Prostate gland (tissue), 2 donors: ENCODE measurements at places on chromosomes 4 and X. TPM values are rescaled to one million over a fixed set of nuclear protein-coding genes. Genes with fewer than 3 reads are reported as not detected.
A peak's percentile ranks its signal among the peaks of the same experiment; 100 is the strongest.

- H3K27me3 ChIP-seq, result peaks cover 3% of the 10 kb centered on the region
- H3K27ac ChIP-seq, result no peak overlapping the region
- H3K4me3 ChIP-seq, result no peak overlapping the region
- no peaks in the 10 kb centered on the region for H3K4me1 ChIP-seq
- no peaks in the 10 kb centered on the region for H3K36me3 ChIP-seq
Measured at GRCh38 chr4:119744580-119744979, 116.0 kb upstream of the PDE5A start.

DNA sequence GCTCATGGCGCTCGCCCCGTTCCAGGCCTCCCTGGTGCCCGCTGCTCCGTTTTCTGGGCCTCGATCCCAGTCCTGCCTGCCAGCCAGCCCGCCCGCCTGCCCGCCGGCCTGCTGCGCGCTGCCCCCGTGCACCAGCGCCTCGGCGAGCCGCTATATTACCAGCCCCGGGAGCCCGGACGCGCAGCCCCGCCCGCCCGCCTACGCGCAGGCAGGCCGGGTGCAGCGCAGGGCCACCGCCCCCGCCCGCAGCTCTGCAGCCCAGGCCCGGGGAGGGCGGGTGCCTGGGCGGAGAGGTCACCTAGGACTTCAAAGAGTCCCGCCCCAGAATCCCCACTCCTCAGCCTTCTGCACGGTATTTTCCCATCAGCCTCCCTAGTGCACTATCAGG lies at the start of gene MAOB:
Gene MAOB, minus strand, starts transcription at position 157 of the 388 bp plus-strand sequence. Its CDS starts 151 bp downstream, at position 6.
- H3K27ac ChIP-seq, result peak within 1 kb of the TSS; percentile 26
- H3K4me3 ChIP-seq, result peak within 1 kb of the TSS; percentile 29
- no peaks in the 10 kb centered on the region for H3K4me1 ChIP-seq
- no peaks in the 10 kb centered on the region for H3K36me3 ChIP-seq
- no peak for DNase-seq
- H3K27me3 ChIP-seq, result no peaks in the 10 kb centered on the region

- H3K27ac ChIP-seq, result peak overlapping the region; percentile 79
- H3K4me3 ChIP-seq, result peak overlapping the region; percentile 61
- no peaks in the 10 kb centered on the region for H3K4me1 ChIP-seq
- no peaks in the 10 kb centered on the region for H3K27me3 ChIP-seq
Measured at GRCh38 chr4:155759372-155760252, 791 bp downstream of the GUCY1B1 start.

MAP3K15 gene
- total RNA-seq, result 0.09 TPM

DNA sequence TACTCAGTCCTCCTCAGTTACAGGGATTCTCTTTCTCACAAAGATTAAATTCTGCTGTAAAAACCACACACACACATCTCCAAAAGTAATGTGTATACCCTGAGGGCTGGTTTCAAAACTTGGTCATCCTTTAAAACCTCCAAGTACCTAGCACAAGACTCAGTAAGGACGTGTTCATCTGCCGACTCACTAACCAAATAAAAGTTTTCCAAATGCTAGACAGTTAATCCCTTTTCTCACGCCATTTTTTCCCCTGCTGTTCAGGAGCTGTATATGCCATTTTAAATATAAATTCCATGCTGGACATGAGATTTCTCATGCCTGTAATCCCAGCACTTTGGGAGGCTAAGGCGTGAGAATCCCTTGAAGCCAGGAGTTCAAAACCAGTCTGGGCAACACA lies 3.9 kb upstream of the SAT1 start:
- no peak overlapping the region for H3K27ac ChIP-seq
- H3K36me3 ChIP-seq, result no peaks in the 10 kb centered on the region
- DNase-seq, result no peak
- no peaks in the 10 kb centered on the region for H3K4me1 ChIP-seq
- H3K27me3 ChIP-seq, result no peaks in the 10 kb centered on the region
- no peak overlapping the region for H3K4me3 ChIP-seq

UGT2B10 gene
- total RNA-seq, result not detected

- DNase-seq, result peak; percentile 64
- H3K27me3 ChIP-seq, result no peaks in the 10 kb centered on the region
- peak within 1 kb of the TSS; percentile 72 for H3K27ac ChIP-seq
- no peaks in the 10 kb centered on the region for H3K36me3 ChIP-seq
Measured at GRCh38 chr4:186104114-186104889, at the start of gene FAM149A. Gene FAM149A (plus strand): TSS chr4:186104704.

- DNase-seq, result no peak
- no peak overlapping the region for H3K4me3 ChIP-seq
- no peaks in the 10 kb centered on the region for H3K27me3 ChIP-seq
- H3K4me1 ChIP-seq, result no peaks in the 10 kb centered on the region
- no peaks in the 10 kb centered on the region for H3K36me3 ChIP-seq
- H3K27ac ChIP-seq, result no peak overlapping the region
Measured at GRCh38 chr4:176453079-176453478, 133.3 kb downstream of the SPCS3 start.

DNA sequence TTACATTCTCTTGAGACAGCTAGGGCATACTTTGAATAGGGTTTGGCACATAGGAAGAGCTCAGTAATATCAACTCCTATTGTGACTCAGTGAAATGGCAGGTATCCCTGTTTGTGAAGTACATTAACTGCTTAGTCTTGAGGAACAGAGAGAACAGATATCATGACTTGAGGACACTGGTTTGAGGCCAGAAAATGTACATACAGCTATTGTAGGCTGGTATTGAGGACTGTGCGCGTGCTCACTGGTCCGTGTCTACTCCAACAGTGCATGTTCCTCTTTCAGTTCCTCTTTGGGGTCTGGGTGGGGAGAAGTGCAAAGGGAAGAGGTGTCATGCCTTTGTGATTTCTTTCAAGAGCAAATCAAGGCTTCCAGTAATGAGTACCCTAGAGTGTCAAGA lies 34.6 kb upstream of the TBC1D9 start:
- H3K4me1 ChIP-seq, result no peaks in the 10 kb centered on the region
- H3K27ac ChIP-seq, result no peak overlapping the region
- H3K36me3 ChIP-seq, result no peaks in the 10 kb centered on the region
- no peak for DNase-seq
- no peaks in the 10 kb centered on the region for H3K27me3 ChIP-seq

SHROOM4 gene
- 6.1 TPM for total RNA-seq

- no peaks in the 10 kb centered on the region for H3K27me3 ChIP-seq
- H3K36me3 ChIP-seq, result no peaks in the 10 kb centered on the region
- no peaks in the 10 kb centered on the region for H3K4me1 ChIP-seq
- no peak overlapping the region for H3K27ac ChIP-seq
Measured at GRCh38 chr4:67576059-67576466, 17.5 kb downstream of the STAP1 start.

DNA sequence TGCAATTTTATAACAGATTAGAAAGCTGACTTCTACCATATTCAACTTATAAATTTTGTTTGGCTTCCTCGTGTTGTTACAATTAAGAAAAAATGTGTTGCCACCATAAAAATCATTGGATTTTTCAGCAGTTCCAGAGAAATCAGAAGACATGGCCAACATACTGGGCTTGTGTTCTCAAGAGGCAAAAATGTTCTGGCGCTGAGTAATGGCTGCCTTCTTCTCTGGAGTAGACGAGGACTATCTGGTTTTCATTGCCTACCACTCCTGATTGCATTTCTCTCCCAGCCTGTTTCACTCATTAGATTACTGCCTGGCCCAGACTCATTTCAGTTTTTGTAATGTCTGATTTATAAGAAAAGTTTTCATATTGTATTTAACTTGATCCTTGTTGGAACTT lies 122.3 kb downstream of the ARHGAP10 start:
- H3K27ac ChIP-seq, result peak overlapping the region; percentile 48
- H3K4me3 ChIP-seq, result no peak overlapping the region
- H3K4me1 ChIP-seq, result no peaks in the 10 kb centered on the region
- no peak for DNase-seq

CENPE gene
- 0.87 TPM for total RNA-seq

FAT1 gene
- total RNA-seq, result 175 TPM

- H3K4me1 ChIP-seq, result no peaks in the 10 kb centered on the region
- no peak overlapping the region for H3K27ac ChIP-seq
- no peak overlapping the region for H3K4me3 ChIP-seq
- DNase-seq, result no peak
- no peaks in the 10 kb centered on the region for H3K27me3 ChIP-seq
- H3K36me3 ChIP-seq, result no peaks in the 10 kb centered on the region
Measured at GRCh38 chr4:120926358-120927025, 4.0 kb upstream of the PRDM5 start.

DNA sequence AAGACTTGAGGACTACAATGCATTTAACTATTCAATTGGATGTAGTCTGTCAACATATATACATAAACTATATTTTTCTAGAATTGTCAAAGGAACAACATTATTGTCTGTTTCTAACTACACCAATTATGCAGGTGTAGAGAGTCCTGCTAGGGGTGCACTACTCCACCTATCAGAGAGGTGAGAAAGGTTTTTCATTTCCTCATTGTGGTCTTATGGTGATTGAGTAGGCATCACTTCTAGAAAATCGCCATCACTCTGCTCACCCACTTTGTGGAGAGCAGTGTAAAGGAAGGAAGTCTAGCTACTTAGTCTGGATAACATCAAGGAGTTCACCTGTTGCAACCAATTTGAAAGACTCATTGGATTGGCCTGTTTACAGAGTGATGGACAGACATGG lies 4.4 kb upstream of the ADH1C start:
- no peak overlapping the region for H3K27ac ChIP-seq
- DNase-seq, result no peak

- peak overlapping the region; percentile 71 for H3K27ac ChIP-seq
- H3K36me3 ChIP-seq, result no peaks in the 10 kb centered on the region
- no peaks in the 10 kb centered on the region for H3K27me3 ChIP-seq
- H3K4me1 ChIP-seq, result peaks cover 9% of the 10 kb centered on the region
Measured at GRCh38 chr4:8435656-8436121, 4.8 kb downstream of the ACOX3 start.

DDIT4L gene
- 2.6 TPM for total RNA-seq

WDR17 gene
- 5.7 TPM for total RNA-seq

DNA sequence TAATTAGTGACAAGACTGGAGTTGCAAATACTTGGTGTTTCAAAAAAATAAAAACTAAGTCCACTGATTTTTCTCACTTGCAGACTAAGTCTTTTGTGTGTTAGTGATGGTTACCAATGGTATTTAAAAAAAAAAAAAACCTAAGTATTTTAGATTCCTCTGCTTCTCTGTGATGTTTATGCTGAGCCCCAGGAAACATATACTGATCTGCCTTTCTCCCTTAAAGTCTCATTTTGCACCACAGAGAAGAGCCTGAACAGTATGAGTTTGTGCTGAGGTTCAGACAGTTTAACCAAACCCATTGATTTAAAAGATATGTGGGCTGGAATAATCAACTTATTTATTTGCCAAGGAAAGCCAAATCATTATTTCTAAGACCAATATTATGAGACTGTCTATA lies 1305.0 kb downstream of the PCDH18 start:
- no peaks in the 10 kb centered on the region for H3K4me1 ChIP-seq
- H3K36me3 ChIP-seq, result no peaks in the 10 kb centered on the region
- no peak overlapping the region for H3K27ac ChIP-seq
- H3K4me3 ChIP-seq, result no peak overlapping the region
- DNase-seq, result no peak
- H3K27me3 ChIP-seq, result no peaks in the 10 kb centered on the region

GRCh38 chr4:105936901-105937300 lies 41.6 kb downstream of the NPNT start:
- no peak for DNase-seq
- no peaks in the 10 kb centered on the region for H3K36me3 ChIP-seq
- H3K4me3 ChIP-seq, result no peak overlapping the region

GRCh38 chr4:182697094-182697493 lies 220.1 kb downstream of the DCTD start:
- no peaks in the 10 kb centered on the region for H3K4me1 ChIP-seq
- no peaks in the 10 kb centered on the region for H3K27me3 ChIP-seq
- DNase-seq, result no peak

POU3F4 gene
- not detected for total RNA-seq

LRAT gene
- total RNA-seq, result 3.0 TPM

- no peaks in the 10 kb centered on the region for H3K4me1 ChIP-seq
- no peaks in the 10 kb centered on the region for H3K36me3 ChIP-seq
- no peak for DNase-seq
- H3K27me3 ChIP-seq, result no peaks in the 10 kb centered on the region
- H3K27ac ChIP-seq, result peak overlapping the region; percentile 92
Measured at GRCh38 chrX:40097141-40097503, 636 bp downstream of the BCOR start.
